ENCODE measurements at places on chromosomes 2 and 18.

DNA sequence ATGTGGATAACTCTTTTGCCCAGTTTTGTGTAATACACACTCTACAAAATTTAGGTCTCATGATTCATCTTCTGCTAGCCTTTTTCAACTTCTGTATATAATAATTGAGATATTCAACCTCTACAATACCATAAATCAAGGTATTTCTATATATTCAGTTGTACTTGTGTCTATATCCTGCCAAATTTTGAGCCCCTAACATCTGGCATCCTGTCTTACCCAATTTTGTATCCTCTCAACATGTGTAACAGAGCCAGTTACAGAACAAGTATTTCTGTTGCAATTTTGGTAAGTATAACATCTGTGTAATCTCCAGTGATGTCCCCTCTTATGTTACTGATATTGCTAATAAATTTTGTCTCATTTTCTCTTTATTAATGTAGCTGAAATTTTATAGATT lies 145.8 kb downstream of the TRIB2 start:
- no peak for DNase-seq

GRCh38 chr2:26612034-26612433 lies 29.1 kb downstream of the CIB4 start:
- no peak for DNase-seq

GRCh38 chr2:222938327-222938726 lies 77.5 kb downstream of the ACSL3 start:
- no peak for DNase-seq

GRCh38 chr2:96158554-96158940 lies 13.3 kb upstream of the DUSP2 start:
- no peak for DNase-seq

DNA sequence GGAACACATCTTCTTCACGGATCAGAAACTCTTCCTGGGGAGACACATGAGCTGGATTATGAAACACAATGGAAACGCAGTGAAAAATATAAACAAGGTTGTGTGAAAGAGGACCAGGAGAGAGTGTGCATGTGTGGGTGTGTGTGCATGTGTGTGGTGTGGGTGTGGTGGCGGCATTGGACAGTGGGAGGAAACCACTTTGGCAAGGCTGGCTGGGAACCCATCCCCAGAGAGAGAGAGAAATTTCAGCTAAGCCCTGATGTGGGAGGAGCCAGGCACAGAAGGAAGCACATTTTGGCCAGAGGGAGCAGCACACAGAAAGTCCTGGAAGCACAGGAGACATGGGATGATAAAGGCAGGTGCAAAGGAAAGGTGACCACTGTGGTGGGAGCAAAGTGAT lies 147.6 kb upstream of the COPS8 start:
- DNase-seq = no peak

DNA sequence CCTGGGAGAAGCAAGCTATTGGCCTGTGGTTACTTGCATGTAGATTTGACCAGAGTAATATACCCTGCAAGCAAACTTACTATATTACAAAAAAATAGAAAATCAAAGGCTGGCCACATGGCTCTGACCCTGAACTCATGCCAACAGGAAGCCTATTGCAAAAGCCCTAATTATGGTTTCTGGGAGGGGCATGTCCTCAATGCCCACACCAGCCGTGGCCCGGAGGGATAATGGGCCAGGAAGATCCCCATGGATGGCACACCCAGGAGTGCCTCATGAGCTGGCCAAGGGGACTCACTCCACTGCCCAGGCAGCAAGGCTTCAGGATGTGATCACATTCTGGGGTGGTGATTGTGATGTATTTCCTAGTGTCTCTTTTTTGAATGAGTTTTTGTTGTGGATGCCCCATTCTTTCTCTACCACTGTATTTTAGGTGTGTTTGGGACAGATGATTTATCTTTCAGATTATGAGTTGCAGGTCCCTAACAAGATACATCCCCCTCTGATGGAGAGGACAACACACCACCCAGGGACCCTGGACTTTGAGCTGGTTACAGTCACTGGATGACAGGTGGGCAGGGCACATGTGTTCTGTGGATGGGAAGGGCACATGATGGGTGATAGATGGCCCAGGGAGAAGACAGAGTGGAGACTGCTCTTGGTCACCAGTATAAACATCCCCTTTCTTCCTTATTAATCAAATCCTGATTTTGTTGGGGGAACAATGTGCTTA lies 18.7 kb upstream of the TFCP2L1 start:
- DNase-seq = no peak

DNA sequence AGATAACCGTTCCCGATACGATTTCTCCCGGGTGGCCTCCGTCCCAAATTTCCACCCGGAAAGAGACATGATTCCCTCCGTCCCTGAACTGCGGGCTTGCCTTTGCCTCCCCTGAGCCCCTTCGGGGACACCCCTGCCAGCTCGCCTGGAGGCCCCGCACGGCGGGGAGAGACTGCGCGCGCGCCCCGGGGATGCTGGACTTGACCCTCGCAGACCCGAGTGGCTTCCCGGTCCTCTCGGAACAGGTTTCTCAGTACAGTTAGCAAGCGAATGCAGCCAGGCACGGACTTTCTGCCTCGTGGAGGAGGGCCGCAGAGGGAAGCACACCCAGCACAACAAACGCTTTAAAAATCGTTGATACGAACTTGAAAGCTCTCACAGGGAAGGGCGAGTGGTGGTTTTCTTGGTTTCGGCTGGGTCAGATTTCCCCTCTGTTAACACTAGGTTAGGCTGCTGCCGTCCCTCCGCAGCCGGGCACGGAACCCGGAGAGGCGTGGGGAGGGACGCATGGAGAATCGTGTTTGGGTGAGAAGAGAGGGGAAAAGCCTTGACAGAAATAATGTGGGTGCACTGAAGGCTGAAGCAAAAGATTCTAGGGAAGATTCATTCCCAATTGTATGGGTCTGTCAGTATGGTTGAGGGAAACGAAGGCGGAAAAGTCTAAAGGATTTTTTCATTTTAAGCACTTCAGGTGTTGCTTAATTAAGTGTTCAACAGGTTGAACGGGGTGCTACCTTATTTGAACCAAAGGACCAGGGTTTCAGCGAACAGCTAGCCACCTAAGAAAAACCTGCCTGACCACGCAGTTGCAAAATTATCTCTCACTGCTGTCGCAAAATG lies 916 bp downstream of the TNFRSF11A start:
- peak; percentile 23 for DNase-seq

DNA sequence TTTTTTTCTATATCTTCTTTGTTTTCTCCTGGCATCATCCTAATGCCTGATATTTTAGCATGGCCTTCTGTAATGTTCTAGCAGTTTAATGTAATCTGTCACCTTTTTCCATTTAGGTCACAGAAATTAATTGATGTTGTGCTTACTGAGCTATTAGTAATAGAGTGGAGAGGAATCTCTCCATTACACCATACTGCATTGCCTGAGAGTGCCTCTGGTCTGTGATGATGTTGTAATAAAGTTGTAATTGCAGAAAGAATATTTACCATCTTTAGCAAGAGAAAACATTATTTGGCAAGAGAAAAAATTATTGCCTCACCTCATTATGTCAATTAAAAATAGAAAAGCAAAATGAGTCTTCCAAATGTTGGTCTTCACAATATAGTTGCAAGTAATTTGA lies 213.2 kb downstream of the KCNJ3 start:
- no peak for DNase-seq

GRCh38 chr2:47249157-47249900 lies 94.2 kb upstream of the STPG4 start:
- no peak for DNase-seq

GRCh38 chr2:188519136-188519535 lies 227.5 kb downstream of the GULP1 start:
- DNase-seq = no peak

GRCh38 chr2:18644115-18644462 lies 54.7 kb upstream of the NT5C1B start:
- DNase-seq = no peak

DNA sequence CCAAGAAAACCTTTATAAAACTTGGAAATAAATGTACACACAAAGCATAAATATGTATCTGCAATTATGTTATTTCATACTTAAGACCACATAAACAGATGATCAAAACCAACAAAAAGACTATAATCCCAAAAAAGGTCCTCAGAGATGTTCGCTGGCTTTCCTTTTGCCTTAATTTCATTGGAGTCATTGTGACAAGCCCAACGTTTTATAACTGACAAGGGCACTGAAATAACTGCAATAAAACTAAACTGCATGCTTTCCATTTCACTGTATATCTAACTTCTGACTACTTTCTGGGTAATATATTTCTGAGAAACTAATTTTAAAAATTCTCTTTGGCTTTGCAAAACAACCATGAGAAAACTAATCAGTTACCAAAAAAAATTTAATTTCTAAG lies 56.5 kb downstream of the REV1 start:
- DNase-seq = no peak

DNA sequence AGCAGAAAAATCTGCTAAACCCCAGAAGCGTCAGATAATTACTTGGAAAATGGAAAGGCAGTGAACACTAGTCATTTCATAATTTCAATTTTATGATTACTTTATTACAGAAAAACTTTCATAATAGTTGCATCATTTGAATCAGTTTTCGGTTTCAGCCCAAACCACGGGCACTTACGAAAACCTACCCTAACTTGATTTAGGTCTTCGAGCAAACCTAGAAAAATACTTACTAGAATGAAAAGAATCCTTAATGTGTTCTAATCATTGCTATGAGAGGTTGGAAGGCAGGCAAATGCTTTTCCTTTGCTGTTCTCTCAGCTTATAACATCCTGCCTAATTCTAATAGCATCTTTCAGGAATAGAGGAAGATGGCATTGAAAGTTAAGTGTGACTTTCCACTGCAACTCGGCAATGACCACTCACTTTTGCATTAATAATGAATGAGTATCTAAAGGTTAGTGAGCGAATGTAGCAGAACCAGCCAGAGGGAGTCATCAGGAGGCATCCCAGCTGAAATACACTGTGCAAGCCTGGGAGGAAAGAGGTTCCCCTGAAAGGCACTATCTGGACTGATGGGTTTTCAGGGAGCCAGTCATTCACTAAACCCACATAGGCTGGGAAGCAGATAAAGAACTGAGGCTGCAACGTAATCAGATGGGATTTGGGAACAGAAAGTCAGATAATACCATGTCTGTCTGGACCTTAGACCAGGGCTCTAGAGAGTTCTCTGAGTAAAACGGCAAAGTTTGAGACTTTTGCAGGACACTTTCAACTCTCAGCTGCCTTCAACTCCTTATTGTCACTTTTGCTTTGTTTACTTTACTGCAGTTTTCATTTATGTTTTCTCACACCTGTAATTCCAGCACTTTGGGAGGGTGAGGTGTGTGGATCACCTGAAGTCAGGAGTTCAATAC lies 520.8 kb downstream of the RNF144A start:
- DNase-seq = no peak

DNA sequence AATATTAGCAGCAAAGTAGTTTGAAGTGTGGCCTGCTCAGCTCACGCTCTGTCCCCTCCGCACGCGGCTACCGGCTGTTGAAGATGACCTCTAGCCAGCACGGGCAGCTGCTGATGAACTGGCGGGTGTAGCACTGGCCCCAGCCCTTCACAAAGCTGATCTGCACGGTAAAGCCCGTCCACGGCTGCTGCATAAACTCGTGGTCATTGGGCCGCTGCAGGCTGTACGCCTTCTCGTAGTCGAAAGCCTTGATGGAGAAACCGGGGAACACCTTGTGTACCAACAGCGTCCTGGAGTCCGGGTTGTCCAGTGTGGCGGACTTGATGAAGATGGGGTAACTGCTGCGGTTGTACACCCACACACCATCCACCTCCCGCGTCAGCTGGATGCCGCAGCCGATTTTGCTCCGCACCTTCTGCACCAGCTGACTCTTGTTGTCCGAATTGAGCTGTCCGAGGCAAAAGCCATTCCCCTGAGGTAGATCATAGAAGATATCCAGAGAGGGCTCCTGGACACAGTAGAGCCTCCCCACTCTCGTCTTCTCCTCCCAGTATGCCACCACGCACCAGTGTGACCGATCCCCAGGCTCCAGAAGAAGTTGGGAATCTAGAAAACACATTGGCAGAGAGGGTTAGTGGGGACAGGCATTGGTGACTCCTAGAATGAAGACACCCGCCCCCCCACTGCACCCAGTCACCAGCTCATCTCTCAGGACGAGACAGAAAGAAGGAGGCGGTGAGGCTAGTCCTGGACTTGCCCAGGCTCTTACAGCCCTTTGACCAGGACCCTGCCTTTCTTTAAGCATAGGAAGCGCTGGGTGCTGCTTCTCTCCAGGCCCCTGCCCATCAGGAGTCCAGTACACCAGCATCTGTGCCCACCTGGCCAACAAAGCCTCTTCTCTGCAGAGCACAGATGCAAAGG lies 29.2 kb downstream of the SMAD7 start:
- DNase-seq = no peak

DNA sequence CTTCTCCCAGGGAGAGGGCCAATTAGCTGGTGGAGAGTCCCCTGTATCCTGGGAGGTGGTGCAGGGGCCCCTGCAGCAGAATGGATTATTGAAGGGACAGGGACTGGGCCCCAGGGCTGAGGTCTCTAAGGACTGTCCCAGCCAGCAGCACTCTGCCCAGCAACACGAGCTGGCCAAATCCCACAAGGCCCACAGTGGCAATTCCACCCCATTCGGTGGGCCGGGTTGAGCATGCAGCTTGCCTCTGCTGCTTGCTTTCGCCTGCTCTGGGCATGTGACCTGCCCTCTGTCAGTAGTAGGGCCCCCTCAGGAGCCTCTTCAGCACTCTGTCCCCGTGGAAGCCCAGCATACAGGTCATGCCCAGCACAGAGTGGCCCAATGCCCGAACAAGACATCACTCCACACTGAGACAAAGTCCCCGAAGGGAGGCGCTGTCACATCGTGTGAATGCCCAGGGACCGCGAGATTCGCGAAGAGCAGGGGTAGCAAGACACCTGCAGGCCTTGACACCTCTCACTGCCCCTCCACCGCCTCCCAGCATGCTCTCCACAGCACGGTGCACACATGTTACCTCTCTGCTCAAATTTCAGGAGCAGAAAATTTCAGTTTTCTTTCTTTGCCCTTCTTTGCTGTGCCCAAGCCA lies 65.4 kb downstream of the CRACDL start:
- no peak for DNase-seq
